ENCODE measurements at places on chromosomes 3 and 15. TPM values are rescaled to one million over a fixed set of nuclear protein-coding genes. Genes with fewer than 3 reads are reported as not detected.

GRCh38 chr3:187677604-187678003, 7.4 kb upstream of the SST start:
- peak; percentile 65 for DNase-seq

DNA sequence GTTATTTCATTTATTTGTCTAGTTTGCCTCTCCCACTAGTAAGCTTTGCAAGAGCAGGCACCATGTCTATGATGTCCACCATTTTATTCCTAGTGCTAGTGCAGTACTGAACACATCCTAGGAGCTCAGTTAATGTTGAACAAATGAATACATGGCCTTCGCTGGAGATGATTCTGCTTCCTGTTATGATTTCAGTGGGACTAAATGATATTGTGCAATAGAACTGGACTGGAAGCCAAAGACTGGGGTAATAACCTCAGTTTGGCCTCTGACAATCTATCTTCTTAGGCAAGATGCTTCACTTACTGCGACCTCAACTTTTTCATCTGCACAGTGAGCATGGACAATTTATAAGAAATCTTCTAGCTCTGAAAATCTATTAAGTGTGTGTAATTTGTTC, 191.3 kb downstream of the ADAMTSL3 start:
- DNase-seq = peak; percentile 65

DNA sequence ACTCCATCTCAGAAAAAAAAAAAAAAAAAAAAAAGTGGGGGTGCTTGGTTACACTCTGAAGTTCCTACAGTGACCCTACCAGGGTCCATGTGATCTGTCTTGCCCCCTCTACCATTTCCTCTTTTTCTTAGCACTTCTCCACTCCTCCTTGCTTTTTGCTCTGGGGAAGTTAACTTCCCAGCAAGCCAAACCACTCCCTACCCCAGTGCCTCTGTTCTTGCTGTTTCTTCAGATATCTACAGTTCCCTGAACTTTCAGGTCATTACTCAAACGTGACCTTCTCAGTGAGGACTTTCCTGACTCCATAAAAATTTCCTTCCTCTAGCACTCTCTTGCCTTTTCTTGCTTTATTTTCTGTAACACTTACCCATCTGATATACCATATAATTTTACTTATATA, 61.1 kb upstream of the GCNT3 start:
- DNase-seq = no peak

The FILIP1L gene
- total RNA-seq = 189 TPM

The TMF1 gene
- 52.2 TPM for total RNA-seq

Data from umbilical cord (tissue), 2 donors.